ENCODE measurements at places on chromosomes 2 and 18.

DNA sequence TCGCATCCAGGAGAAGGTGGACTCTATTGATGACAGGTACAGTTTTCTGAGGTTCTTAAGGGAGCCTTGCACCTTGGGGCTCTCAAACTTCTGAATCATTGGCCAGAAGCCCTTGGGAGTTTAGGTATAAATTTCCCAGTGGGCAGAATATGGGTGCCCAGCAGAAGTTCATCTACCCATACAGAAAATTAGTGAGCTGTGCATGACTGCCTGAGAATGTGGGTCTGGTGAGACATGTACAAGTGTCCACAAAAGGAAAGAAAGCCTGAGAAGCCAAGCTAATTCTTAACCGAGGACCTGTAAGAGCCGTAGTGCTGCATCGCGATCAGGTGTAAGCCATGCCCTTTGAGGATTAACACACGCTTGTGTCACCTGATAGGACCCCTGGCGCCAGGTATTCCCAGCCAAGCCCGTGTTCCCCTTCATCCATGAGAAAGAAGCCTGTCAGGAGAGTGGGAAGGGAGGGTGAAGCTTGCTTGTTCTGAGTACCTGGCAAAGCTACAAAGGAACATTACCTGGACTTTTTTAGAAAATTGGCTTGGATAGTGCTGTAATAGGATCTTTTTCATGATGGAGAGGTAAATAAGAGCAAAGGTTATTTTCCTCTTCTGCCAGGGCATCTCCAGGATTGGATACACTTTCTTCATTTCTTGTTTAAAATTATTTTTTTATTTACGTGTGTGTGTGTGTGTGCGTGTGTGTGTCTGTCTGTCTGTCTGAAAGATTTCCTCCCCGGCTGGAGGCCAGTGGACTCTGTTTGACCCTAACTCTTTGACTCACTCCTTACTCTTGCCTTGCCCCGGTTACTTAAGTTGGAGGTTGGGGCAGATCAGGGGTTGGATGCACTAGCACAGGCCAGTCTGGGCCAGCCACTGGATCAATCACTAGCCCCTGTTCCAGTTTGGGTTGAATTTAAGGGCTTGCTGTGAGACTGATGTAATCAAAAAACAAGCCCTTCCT is 90.4 kb upstream of the EML6 start:
- DNase-seq = no peak
- no peak overlapping the region for H3K27ac ChIP-seq
- H3K4me3 ChIP-seq = no peak overlapping the region
- peaks cover 5% of the 10 kb centered on the region for H3K4me1 ChIP-seq
- H3K27me3 ChIP-seq = no peaks in the 10 kb centered on the region

DNA sequence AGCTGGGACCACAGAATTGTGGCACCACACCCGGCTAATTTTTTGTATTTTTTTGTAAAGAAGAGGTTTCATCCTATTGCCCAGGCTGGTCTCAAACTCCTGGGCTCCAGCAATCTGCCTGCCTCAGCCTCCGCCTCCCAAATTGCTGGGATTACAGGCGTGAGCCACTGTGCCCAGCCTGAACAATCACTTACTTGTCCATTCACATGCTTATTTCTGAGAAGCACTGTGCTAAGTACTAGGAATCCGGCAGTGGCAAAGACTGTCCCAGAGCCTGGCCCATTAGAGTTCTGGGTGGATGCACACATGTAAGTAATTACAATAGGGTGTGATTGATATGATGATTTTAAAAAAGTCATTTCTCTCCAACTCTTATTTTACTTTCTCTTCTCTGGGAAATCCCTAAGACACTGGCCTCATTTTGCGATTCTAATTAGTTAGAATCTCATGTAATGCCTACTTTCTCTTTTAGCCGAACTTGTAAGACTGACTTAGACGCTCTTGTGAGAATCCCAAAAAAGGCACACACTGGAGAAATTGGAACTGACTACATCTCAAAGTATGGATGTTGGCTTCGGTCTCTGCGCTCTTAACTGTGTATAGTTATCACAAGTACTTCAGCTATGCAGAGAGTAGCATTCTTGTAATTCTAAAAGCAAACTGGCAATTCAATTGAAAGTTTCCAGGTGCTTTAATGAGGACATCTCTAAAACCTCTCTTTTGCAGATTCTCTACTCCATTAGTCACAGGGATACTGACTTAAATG is 567.7 kb downstream of the DCC start:
- no peak overlapping the region for H3K4me3 ChIP-seq
- no peaks in the 10 kb centered on the region for H3K4me1 ChIP-seq
- H3K27ac ChIP-seq = no peak overlapping the region

DNA sequence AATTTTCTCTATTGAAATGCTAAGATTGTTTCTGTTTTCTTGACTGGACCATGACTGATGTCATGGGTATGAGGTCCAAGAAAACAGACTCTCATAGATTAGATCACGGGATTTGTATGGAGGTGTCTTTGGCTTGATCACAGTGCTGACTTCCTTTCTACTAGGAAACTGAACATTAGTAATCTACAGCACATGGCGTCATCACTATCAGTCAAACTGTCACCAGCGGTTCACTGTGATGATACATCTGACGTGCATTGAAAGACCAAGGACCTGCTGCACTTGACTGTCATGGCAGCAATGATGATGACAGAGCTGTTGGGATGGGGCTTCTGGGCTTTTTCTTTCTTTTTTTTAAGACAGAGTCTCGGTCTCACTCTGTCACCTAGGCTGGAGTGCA is 28.2 kb upstream of the IMPA2 start:
- DNase-seq = no peak
- no peaks in the 10 kb centered on the region for H3K27me3 ChIP-seq
- H3K36me3 ChIP-seq = no peaks in the 10 kb centered on the region
- no peak overlapping the region for H3K27ac ChIP-seq

- H3K4me1 ChIP-seq = no peaks in the 10 kb centered on the region
- H3K27ac ChIP-seq = peak overlapping the region; percentile 56
- H3K4me3 ChIP-seq = no peak overlapping the region
- DNase-seq = no peak
- no peaks in the 10 kb centered on the region for H3K36me3 ChIP-seq
Measured at GRCh38 chr2:26122630-26123029, 50.3 kb upstream of the GAREM2 start.

- H3K4me3 ChIP-seq = no peak overlapping the region
- no peaks in the 10 kb centered on the region for H3K36me3 ChIP-seq
- H3K27ac ChIP-seq = no peak overlapping the region
- 0 out of 2 replicates have a peak, but pooled peaks cover 7% of the 10 kb centered on the region for H3K4me1 ChIP-seq
Measured at GRCh38 chr2:6986301-6986911, 69.2 kb downstream of the RNF144A start.

DNA sequence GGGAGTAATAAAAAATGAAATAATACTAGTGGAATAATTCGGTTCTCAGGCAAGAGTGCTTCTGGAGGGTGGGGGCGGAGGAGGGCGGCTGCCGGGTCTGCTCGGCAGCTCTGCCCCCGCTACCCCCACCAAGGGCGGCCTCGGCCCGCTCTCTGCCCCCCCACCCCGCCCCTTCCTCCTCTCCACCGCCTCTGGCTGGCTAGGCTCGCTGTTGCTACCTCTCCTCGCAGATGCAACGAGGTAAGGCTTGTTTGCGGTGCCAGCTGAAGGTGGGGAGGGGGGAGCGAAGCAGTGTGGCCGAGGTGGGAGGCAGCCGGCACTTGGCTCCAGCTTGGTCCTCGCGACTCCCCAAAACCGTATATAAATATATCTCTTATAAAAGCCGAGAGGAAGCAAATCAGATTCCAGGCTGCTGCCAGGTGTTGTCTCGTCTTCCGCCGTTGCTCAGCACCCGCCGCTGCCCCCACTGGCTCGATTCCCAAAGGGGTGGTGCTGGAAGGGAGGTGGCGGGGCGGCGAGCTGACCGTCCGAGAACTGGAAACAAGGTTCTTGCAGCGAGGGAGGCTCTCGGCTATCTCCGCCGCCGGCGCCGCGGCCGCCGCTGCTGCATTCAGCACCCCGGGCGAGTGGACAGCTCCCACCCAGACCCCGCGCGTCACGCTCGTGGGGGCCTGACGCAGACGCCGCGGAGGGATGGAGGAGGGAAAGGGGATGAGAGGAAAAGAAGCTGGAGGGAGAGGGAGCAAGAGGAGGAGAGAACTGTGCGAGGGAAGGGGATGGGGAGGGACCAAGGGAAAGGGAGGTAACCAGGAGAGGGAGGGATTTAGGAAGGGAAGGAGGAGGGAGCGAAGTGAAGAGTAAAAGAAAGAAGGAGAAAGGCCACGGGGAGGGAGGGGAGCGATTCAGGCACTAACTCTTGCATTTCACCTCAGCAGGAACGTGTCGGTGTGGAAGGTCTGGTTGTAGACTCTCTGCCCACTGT is at the start of gene MARCHF4:
Gene MARCHF4 (minus strand): TSS at position 763 of the 982 bp plus-strand sequence. CDS start 2,223 bp downstream, outside the sequence.
- DNase-seq = peak; percentile 93
- peaks cover 43% of the 10 kb centered on the region for H3K27me3 ChIP-seq
- no peak within 1 kb of the TSS for H3K27ac ChIP-seq
- no peaks in the 10 kb centered on the region for H3K36me3 ChIP-seq

DNA sequence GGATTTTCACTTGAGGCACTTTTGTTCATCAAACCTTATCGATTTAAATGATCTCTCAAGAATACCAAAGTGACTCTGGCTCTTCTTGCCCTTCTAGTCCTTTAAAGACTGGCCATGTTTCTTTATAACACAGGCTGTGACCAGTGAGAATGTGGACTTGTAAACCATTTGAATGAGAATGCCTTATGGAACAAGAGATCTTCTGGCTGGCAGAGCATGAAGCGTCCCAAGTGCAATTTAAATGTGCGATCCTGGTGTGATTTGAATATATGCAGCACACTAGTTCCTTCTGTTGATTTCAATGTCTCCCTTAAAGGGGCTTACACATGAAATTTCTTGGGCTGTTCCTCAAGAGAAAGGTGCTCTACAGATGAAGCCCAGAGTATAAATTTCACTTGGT is 262.4 kb upstream of the CCDC68 start:
- H3K36me3 ChIP-seq = no peaks in the 10 kb centered on the region
- no peaks in the 10 kb centered on the region for H3K27me3 ChIP-seq
- no peak overlapping the region for H3K4me3 ChIP-seq
- DNase-seq = peak; percentile 6
- H3K4me1 ChIP-seq = peaks cover 11% of the 10 kb centered on the region

- DNase-seq = no peak
- no peaks in the 10 kb centered on the region for H3K27me3 ChIP-seq
- H3K27ac ChIP-seq = no peak overlapping the region
- no peak overlapping the region for H3K4me3 ChIP-seq
- H3K36me3 ChIP-seq = peaks cover 5% of the 10 kb centered on the region
- no peaks in the 10 kb centered on the region for H3K4me1 ChIP-seq
Measured at GRCh38 chr2:239167011-239167673, 233.7 kb downstream of the HDAC4 start.

DNA sequence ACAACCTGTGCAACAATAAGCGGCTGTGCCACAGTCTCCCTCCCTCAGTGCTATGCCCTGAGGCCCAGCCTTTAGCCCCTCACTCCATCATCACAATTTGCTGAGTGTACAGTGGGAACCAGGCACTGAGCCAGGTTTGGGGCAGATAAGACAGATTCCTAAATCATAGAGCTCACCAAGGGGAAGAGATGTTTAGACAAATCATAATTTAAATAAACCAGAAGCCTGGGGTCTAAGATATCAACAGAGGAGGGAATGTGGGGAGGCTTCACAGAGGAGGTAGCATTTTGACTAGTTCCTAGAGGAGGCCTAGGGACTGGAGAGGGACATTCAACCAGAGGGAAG is 139.3 kb upstream of the EPAS1 start:
- no peak for DNase-seq
- no peak overlapping the region for H3K4me3 ChIP-seq
- H3K27me3 ChIP-seq = no peaks in the 10 kb centered on the region
- no peaks in the 10 kb centered on the region for H3K36me3 ChIP-seq

DNA sequence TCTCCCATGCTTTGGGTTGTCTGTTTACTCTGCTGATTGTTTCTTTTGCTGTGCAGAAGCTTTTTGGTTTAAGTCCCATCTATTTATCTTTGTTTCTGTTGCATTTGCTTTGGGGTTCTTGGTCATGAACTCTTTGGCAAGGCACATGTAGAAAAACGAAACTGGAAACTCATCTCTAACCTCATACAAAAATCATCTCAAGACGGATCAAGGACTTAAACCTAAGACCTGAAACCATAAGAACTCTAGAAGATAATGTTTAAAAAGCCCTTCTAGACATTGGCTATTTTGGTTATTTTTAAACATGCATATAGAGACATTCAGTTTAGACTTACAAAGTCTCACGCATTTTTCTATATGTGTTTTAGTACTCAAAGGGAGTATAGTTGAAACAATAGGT is 1164.3 kb upstream of the GYPC start:
- H3K36me3 ChIP-seq = no peaks in the 10 kb centered on the region
- no peaks in the 10 kb centered on the region for H3K4me1 ChIP-seq
- H3K4me3 ChIP-seq = no peak overlapping the region
- no peak overlapping the region for H3K27ac ChIP-seq
- DNase-seq = no peak

DNA sequence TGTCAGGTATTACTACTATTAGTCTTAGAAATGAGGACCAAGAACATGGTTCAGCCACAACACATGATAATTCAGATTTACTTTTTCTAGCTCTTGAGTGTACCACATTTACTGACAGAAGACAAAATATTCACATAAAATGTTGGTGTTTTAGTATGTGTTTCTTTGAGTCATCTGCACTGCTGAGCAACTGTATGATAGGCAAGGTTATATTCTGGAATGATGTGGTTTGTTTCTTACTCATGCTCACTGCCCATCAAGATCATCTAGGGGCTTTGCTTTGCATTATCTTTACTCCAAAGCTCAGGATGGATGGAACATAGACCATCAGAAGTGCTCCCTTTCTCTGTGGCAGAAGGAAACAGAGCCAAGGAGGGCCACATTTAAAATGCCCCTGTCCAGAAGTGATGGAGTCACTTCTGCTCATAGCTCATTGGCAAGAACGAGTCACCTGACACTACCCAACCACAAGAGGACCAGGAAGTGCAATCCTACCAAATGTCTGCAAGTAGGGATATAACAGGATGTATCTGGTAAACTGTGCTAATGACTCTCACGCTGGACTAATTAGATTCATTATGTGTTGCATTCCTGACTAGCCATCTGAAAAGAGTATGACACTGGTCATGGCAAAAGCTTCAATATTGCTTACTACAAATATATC is 81.5 kb downstream of the DIS3L2 start:
- no peaks in the 10 kb centered on the region for H3K27me3 ChIP-seq
- no peak overlapping the region for H3K27ac ChIP-seq
- no peaks in the 10 kb centered on the region for H3K36me3 ChIP-seq
- H3K4me1 ChIP-seq = peaks cover 13% of the 10 kb centered on the region

- H3K4me3 ChIP-seq = no peak overlapping the region
- no peaks in the 10 kb centered on the region for H3K27me3 ChIP-seq
- DNase-seq = no peak
Measured at GRCh38 chr2:140154706-140155105, 1374.5 kb upstream of the NXPH2 start.

DNA sequence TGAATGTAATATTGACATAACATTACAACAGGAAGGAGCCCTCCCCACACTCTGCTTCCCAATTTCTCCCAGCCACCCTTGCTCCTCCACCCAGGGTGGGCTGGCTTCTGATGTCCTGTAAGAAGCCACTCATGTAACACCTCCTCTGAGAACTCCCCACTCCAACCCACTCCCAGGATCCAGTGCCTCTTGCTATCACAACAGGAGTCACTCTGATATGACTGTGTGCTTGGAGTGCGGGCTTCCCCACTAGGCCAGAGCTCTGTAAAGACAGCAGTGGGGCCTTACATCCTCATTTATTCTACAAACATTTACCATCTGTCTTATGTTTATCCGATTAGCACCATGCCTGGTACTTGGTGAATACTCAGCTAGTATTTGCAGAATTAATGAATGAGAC is 65.1 kb downstream of the PTGR3 start:
- H3K36me3 ChIP-seq = no peaks in the 10 kb centered on the region
- no peaks in the 10 kb centered on the region for H3K4me1 ChIP-seq
- no peak overlapping the region for H3K4me3 ChIP-seq
- H3K27ac ChIP-seq = no peak overlapping the region
- no peaks in the 10 kb centered on the region for H3K27me3 ChIP-seq
